Activated CD4-positive, alpha-beta T cell treated with anti-CD3 and anti-CD28 coated beads, Interleukin-2, amount 10 ng/mL, durations not matched to agents 7 days and 5 days (primary cell): ENCODE measurements at places on chromosomes 6 and 20. TPM values are rescaled to one million over a fixed set of nuclear protein-coding genes. Genes with fewer than 3 reads are reported as not detected.
A peak's percentile ranks its signal among the peaks of the same experiment; 100 is the strongest.

TBCC gene
- 38.6 TPM for total RNA-seq

OOEP gene
- total RNA-seq: 1.5 TPM

SOX18 gene
- total RNA-seq: 0.15 TPM

- H3K27ac ChIP-seq: peak overlapping the region; percentile 1
- H3K27me3 ChIP-seq: no peaks in the 10 kb centered on the region
- H3K4me3 ChIP-seq: no peak overlapping the region
- no peak for DNase-seq
These were observed 21.6 kb upstream of the ZBTB2 start for GRCh38 chr6:151412909-151413308.

DNA sequence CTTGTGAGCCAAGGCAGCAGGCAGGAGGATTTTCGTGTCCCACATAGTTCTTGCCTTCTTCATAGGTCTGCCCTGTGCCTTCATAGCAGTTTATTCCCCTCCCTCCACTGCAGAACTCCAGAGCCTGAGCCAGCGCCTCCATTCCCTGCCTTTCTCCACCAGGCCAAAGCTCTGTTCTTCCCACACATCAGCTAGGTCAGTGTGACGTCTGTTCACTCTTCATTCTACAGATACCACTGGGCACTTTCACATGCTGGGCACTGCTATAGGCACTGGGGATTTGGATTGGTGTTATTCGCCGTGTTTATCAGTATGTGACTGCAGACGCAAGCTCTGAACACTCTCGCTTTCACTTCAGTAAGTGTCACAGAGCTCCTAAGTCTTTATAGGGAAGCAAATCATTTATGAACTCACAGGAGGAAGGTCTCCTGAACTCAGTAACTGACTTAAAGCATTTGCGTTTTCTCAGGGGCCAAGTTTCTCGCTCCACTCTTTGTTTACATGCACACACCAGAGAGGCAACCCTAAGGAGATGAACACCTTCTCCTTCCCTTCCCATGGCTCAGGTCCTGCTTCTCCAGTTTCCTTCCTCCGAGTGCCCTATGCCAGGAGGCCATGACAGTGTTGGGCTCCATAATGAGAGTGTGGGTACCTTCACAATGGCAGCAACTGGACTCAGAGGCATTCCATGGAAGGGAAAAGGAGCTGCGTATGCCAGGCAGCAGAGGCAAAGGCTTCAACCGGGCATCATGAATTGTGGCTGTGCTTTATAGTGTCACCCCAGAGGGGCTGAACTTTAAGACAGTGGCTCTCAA lies 6.3 kb upstream of the APMAP start:
- no peak for DNase-seq
- peaks cover 14% of the 10 kb centered on the region for H3K36me3 ChIP-seq
- no peak overlapping the region for H3K4me3 ChIP-seq
- H3K27me3 ChIP-seq: peaks cover 11% of the 10 kb centered on the region

GRCh38 chr20:51446656-51447055 lies 95.9 kb downstream of the NFATC2 start:
- no peak for DNase-seq
- H3K27ac ChIP-seq: no peak overlapping the region
- no peaks in the 10 kb centered on the region for H3K27me3 ChIP-seq
- peaks cover 54% of the 10 kb centered on the region for H3K36me3 ChIP-seq
- no peak overlapping the region for H3K4me3 ChIP-seq

- H3K36me3 ChIP-seq: no peaks in the 10 kb centered on the region
- no peak for DNase-seq
- peaks cover 3% of the 10 kb centered on the region for H3K27me3 ChIP-seq
- H3K27ac ChIP-seq: no peak overlapping the region
These were observed 262.9 kb downstream of the TAF4 start for GRCh38 chr20:61802721-61803311.

DNA sequence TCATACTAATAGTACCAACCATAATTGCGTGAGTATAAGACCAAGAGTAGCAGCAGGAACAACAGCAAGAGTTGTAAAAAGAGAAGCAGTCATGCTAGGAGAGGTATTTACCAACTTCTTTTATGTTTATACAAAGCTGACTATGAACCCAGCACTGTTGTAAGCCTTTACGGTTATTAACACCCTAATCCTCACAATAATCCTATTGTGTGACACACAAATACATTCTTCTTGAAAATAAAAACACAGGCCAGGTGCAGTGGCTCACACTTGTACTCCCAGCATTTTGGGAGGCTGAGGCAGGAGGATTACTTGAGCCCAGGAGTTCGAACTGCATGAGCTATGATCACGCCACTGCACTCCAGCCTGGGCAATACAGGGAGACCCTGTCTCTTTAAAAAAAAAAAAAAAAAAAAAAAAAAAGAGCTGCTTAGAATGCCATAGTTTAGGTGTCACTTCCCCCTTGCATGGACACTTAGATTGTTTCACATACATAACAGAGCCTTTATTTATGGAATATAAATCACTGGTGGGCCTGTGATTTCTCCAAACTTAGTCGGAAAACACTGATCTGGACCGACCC lies 20.2 kb downstream of the HCK start:
- no peak for DNase-seq
- no peaks in the 10 kb centered on the region for H3K36me3 ChIP-seq
- peaks cover 4% of the 10 kb centered on the region for H3K27me3 ChIP-seq
- H3K4me3 ChIP-seq: no peak overlapping the region
- H3K27ac ChIP-seq: no peak overlapping the region

- no peaks in the 10 kb centered on the region for H3K27me3 ChIP-seq
- no peaks in the 10 kb centered on the region for H3K4me1 ChIP-seq
These were observed 78.0 kb downstream of the DZANK1 start for GRCh38 chr20:18388860-18389259.

DNA sequence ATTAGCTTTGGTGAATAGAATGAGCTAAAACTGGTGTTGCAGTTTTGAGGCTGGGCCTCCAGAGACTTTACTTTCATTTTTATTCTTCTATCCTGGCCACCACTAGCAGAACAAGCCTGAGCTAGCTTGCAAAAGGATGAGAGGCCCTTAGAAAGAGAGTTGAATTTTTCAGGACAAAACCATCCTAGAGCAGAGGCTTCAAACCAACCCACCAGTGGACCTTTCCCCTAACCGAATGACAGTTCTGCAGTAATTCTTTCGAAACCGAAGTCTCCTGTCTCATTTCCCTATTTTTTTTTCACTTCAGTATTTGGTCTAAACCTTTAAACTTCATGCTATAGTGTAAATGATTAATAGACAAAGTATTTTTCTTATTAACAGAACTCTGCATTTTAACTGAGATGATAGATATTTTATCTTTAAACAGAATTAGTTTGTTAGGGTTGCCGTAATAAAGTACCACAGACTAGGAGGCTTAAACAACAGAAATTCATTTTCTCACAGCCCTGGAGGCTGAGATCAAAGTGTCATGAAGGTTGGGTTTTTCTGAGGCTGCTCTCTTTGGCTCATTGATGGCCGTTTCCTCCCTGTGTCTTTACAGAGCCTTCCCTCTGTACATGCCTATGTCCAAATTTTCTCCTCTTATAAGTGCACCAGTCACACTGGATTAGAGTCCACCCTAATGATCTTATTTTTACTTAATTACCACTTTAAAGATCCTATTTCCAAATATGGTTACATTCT lies 80.6 kb upstream of the PAK5 start:
- no peaks in the 10 kb centered on the region for H3K36me3 ChIP-seq
- no peaks in the 10 kb centered on the region for H3K4me1 ChIP-seq
- no peak for DNase-seq
- no peak overlapping the region for H3K4me3 ChIP-seq
- no peak overlapping the region for H3K27ac ChIP-seq
